Right ventricle myocardium superior (tissue), 1 donor: ENCODE measurements at places on chromosomes 3 and 15. TPM values are rescaled to one million over a fixed set of nuclear protein-coding genes. Genes with fewer than 3 reads are reported as not detected.

Gene NME9
- not detected for total RNA-seq

DNA sequence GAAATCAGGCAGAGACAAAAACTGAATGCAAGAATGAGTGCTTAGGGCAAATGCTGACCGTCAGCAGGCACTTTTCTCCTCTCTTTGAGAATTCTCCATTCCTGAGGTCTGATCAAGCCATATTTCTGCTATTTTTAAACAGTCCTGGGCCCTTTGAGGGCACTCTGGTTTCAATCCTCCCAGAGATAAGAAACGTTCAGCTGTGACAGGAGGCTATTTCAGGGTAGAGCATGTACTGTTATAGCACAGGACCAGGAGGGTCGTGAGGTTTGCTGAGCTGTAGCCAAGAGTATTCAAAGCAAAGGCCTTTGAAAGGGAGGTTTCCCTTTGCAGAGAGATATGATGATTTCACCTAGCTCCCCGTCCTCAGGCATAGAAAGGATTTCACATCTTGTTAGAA lies 39.6 kb upstream of the PDZRN3 start:
- DNase-seq = no peak

DNA sequence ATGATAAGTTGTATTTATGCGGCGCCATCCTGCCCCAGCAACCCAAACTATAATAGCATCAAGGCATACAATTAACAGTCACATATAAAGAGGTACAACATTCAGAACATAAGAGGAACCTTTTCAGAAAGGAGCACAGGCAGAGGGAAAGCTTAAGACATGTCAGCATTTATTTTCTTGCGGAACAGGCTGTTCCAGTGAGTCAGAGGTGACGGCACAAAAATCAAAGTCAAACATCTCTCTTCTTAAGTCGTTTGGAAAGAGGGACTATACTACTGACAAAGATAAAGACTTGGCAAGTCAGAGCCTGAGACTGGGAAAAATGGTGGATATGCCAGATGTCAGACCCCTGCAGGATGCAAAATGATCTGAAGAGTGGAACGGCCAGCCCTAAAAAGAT lies 128.4 kb downstream of the CTNNB1 start:
- no peak for DNase-seq

Gene IL5RA
- total RNA-seq = 1.0 TPM

DNA sequence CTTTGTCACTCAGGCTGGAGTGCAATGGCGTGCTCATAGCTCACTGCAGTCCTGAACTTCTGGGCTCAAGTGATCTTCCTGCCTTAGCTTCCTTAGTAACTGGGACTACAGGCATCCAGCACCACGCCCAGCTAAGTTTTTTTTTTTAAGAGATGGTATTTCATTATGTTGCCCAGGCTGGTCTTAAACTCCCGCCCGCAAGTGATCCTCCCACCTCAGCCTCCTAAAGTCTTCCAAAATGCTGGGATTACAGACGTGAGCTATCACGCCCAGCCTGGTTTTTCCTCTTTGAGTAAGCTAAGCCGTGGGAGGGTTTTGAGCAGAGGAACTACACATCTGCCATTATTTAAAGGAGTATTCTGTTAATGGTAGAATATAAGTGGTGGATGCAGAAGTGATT lies 7.4 kb upstream of the LRRFIP2 start:
- no peak for DNase-seq

DNA sequence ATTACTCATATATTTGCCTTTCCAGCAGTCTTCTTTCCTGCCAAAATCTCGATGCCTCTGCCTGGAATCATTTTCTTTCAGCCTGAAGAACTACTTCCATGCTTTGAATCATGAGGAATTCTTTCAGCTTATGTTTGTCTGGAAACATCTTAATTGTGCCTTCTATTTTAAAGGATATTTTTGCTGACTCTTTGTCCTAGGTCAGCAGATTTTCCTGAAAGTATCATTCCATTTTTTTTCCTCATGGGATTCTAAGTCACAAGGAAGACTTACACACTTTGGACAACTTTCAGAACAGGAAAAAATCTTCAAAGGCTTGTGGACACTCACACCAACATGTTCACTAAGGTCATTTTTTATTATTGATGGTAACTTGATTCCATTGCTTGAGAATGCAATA lies 10.1 kb downstream of the PRR23E start:
- DNase-seq = no peak

Gene NUP210
- 2.7 TPM for total RNA-seq

- DNase-seq = no peak
Observed at GRCh38 chr3:179671747-179672242, 19.0 kb downstream of the USP13 start.

DNA sequence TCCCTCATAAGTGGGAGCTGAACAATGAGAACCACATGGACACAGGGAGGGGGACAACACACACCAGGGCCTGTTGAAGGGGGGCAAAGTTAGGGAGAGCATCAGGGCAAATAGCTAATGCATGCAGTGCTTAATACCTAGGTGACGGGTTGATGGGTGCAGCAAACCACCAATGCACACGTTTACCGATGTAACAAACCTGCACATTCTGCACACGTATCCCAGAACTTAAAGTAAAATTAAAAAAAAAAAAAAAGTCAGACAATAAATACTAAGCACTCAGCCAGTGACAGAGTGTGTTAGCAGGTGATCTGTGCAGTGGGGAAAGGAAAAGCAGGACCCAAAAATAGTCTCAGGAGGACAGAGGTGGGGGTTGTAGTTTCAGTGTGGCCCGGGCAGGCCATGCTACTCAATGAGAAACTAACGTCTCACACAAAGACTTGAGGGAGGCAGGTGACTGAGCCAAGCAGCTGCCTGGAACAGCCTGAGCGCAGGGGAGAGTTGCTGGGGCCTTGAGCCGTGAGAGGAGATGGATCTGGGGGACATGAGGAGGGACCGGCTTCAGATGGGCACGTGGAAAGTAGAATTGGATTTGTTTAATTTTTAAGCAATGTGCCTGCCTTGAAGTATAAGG lies 18.4 kb downstream of the ANKDD1A start:
- no peak for DNase-seq

DNA sequence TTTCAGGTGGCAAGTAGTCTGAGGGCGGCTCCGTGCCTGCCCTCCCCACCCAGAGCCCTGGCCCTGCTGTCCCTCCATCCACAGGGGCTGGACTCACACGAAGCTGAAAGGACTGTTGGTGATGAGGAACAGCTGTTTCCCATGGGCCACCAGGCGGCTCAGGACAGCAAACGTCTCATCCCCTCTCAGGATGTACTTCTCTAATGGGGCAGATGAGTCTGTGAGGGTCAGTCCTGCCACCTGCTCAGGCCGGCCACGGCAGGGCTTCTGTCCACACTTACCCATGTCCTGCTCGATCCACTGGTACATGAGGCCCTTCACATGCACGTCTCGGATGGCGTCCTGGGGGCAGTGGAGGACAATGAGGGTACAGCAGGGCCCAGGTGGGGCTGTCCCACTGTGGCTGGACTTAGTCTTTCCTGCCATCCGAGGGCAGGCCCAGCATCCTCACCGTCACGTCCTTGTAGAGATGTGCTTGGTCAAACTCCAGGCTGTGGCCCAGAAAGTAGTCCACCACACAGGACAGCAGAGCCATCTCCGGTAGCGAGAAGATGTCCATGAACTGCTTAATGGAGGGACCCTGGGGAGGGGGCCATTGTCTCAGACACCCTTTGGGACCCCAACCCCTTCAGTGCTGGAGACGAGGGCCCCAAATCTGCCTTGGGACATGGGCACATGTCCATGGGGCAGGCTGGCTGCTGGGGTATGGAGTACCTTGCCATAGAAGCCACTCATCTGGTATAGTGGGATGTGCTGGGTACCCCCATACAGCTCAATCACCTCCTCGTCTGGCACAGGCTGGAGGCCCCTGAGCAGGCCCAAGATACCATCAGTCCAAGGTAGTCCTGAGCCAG lies 5.7 kb downstream of the NT5DC2 start:
- DNase-seq = peak; percentile 40

DNA sequence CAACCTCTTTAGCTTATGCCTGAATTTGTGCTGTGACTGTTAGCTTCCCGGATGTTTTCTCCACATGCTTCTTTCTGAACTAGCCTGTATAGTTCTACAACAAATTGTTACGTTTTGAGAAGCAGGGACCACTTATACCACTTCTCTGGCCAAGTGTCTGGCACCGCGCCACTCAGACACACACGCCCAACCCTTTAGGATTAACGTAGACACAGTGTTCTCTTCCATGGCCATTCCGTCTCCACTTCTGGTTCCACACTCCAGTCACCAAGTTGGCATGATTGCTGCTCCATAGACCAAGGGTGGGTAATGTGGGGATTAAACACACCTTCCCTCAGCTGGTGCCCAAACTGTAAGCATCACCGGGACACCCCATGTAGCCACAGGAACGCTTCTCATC lies 755 bp upstream of the TMEM108 start:
- peak; percentile 40 for DNase-seq

- DNase-seq = no peak
Observed at GRCh38 chr3:102904629-102905028, 469.8 kb downstream of the ZPLD1 start.

Gene GRIP2
- total RNA-seq = 40.1 TPM

DNA sequence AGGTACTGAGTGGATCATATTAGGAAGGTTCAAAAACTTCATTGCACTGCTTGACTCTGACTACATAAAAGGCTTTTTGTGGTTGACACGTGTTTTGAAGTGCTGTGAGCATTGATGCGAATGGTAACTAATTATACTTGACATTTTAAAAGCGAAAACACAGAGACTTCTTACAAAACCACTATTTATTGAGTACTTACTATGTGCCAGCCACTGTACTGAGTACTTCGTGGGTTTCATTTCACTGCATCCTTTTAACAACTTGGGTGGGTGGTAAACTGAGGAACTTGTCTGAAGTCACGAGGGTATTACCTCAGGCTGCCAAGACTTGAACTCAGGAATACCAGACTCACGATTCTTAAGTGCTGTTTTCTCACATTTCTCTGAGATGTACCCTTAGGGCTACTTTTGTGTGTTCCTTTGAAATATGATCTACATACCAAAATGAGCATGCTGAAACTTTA lies 45.3 kb upstream of the PPP4R2 start:
- no peak for DNase-seq

DNA sequence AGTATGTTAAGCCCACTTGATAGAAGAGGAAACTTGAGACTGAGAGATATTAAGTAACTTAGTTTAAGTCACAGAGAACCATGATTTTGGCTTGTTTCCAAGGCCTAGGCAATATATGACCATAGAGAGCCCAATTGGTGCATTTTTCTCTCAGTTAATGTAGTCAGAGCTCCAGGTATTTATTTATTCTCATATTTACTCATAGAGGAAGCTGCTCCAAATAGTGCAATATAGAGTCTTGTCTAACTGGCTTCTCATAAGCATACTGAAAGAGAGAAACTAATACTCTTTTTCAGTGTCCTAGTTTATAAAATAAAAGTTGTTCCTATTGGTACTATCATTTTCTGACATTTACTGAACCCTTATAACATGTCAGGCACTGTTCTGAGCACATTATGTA lies 15.2 kb downstream of the TRNT1 start:
- no peak for DNase-seq

DNA sequence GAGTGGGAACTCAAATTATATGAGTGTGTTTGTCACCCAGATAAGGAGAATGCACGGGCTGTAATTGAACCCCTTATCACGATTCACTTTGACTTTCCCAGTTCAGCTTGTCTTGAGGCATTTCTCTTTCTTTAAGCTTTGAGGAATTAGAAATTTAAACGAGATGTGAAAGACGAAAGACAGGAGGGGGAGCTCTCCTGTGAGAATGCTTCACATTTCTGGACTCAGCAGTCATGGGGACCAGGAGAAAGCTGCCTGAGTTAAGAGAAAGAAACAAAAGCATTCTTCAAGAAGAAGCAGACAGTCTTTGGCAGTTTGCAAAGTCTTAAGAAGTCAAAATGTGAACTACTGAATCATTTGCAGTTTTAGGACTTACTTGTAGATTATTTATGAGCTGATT lies 205.6 kb downstream of the NECTIN3 start:
- no peak for DNase-seq

- DNase-seq = no peak
Observed at GRCh38 chr3:38257583-38257982, 8.0 kb upstream of the SLC22A13 start.

GRCh38 chr15:74193299-74193718 lies 9.3 kb downstream of the STRA6 start:
- DNase-seq = no peak

- DNase-seq = no peak
Observed at GRCh38 chr3:55066551-55067047, 138.7 kb upstream of the LRTM1 start.

GRCh38 chr3:123276346-123277006 lies 74.7 kb downstream of the SEC22A start:
- no peak for DNase-seq

DNA sequence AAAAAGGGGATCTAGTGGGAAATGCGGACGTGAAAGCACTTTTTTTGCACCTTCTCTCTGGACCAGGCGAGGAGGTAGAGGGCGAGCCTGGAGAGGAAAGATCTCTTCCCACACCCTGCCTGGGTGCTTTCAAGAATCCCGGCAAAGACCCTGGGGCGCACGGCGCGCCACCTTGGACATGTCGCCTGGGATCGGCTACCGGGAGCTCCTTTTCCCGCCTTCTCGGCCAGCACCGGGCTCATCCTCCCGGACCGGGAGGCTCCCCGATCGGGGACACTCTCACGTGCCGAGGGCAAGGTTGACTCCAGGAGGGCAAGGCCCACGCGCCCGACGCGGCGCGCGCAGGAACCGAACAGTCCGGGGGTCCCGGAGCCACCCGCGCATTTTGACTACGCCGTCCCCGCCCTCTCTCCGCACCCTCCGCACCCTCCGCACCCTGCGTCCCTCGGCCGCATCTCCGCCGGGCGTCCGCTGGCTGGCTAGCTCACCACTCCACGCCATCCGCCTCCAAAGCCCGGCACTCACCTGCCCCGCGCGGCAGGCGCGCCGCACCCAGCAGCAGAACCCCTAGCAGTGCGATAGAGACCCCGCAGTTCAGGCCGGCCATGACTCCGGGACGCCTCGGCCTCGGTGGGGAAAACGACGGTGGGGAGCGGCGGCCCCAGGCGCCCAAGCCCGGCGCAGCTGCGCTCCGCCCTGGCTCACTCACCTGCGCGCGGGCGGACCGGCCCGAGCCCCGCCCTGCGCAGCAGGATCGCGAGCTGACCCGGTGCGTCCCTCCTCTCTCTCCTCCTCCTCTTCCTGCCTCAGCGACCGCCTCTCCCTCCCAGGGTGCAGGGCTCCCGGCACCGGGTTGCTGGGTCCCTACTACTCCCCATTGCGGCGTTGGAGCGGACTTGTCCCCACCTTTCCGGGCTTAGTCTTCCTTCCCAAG lies at the start of gene CDCP1:
Gene CDCP1 (minus strand): TSS at position 698 of the 934 bp plus-strand sequence. CDS start 91 bp downstream, at position 607.
- DNase-seq = no peak

DNA sequence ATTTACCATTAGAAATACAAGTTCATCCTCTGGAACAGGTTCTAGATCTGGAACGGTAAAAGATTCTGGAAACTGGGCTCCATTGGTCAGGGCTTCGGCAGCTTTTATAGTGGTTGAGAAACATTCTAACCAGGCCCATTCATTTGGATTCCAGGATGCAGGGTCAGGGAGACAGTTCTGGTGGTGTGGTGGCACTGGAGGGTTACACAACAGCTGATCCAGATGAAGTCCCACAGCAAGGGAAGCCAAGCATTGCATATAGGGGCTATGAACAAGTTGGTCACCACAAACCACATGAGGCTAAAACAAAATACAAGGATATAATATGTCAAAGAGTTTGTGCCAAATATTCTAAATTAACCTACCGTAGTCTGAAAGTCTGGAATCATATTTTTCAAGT lies 43.0 kb downstream of the FBXL22 start:
- DNase-seq = no peak

Gene CPNE9
- total RNA-seq = not detected

Gene DPPA2
- not detected for total RNA-seq
